Activated CD8-positive, alpha-beta memory T cell treated with anti-CD3 and anti-CD28 coated beads for 36 hours (primary cell): ENCODE measurements at places on chromosomes 7 and 10. TPM values are rescaled to one million over a fixed set of nuclear protein-coding genes. Genes with fewer than 3 reads are reported as not detected.

The LIPJ gene
- total RNA-seq, result not detected

The SFRP5 gene
- total RNA-seq, result 0.11 TPM

The SLC18A3 gene
- not detected for total RNA-seq

The MYL10 gene
- total RNA-seq, result not detected

The COL28A1 gene
- not detected for total RNA-seq

The SFRP4 gene
- total RNA-seq, result not detected

The UNCX gene
- total RNA-seq, result not detected

The ADARB2 gene
- not detected for total RNA-seq

The FBXO24 gene
- total RNA-seq, result 0.36 TPM

The GATAD1 gene
- 19.0 TPM for total RNA-seq

The MYH16 gene
- total RNA-seq, result not detected

The CARD11 gene
- total RNA-seq, result 82.5 TPM

The DKK1 gene
- total RNA-seq, result not detected

The TACC2 gene
- not detected for total RNA-seq

The PRPS1L1 gene
- not detected for total RNA-seq

The TAC1 gene
- total RNA-seq, result 0.82 TPM

The SAMD9L gene
- 5.6 TPM for total RNA-seq

The CPVL gene
- total RNA-seq, result 0.25 TPM

The HSPA12A gene
- total RNA-seq, result not detected

The SLC39A12 gene
- total RNA-seq, result not detected

The SEMA3C gene
- not detected for total RNA-seq

The COL26A1 gene
- not detected for total RNA-seq

The TMEM26 gene
- not detected for total RNA-seq

The GPR85 gene
- total RNA-seq, result not detected

The JAKMIP3 gene
- total RNA-seq, result 0.42 TPM

The FXYD4 gene
- not detected for total RNA-seq

The PTN gene
- total RNA-seq, result not detected

The TACR2 gene
- not detected for total RNA-seq

The WNT16 gene
- not detected for total RNA-seq

The UCMA gene
- not detected for total RNA-seq

The GPR22 gene
- total RNA-seq, result not detected

The PDE6C gene
- total RNA-seq, result not detected

The NUP42 gene
- 43.7 TPM for total RNA-seq

The TEX47 gene
- total RNA-seq, result not detected

The CYP3A5 gene
- total RNA-seq, result 0.08 TPM

The CDNF gene
- 1.0 TPM for total RNA-seq
